GM23248 (cell line): ENCODE measurements at places on chromosomes 3 and 15. TPM values are rescaled to one million over a fixed set of nuclear protein-coding genes. Genes with fewer than 3 reads are reported as not detected.

- no peaks in the 10 kb centered on the region for H3K4me1 ChIP-seq
- no peaks in the 10 kb centered on the region for H3K36me3 ChIP-seq
- no peak overlapping the region for H3K4me3 ChIP-seq
- H3K27me3 ChIP-seq: no peaks in the 10 kb centered on the region
Measured at GRCh38 chr15:81084716-81085115, 49.4 kb upstream of the CFAP161 start.

DNA sequence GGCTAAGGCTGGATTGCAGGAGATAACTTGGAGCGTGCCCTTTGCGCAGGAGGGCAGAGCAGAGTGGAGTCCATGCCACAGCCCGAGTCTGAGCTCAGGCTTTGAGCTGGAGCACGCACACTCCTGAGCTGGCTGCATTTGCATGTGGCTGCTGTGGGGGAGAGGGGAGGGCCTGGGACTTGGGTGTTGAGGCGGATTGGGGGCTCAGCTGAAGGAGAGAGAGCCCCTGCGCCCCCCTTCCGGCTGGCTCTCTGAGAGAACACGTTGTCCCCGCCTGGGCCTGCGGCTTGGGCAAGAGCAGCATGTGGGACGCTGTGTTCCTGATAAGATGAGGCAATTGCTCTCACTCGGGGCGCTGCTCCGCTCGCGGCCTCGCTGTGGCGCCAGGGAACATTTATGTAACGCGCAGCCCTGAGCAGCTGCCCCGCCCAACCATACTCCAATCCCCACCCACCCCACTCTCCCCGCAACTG lies 39.1 kb downstream of the KLF13 start:
- H3K36me3 ChIP-seq: no peaks in the 10 kb centered on the region
- H3K4me1 ChIP-seq: peaks cover 13% of the 10 kb centered on the region
- H3K4me3 ChIP-seq: no peak overlapping the region
- H3K27ac ChIP-seq: no peak overlapping the region

- H3K4me3 ChIP-seq: no peak overlapping the region
- H3K4me1 ChIP-seq: no peaks in the 10 kb centered on the region
- H3K27ac ChIP-seq: no peak overlapping the region
Measured at GRCh38 chr3:194961149-194961548, 275.5 kb downstream of the FAM43A start.

DNA sequence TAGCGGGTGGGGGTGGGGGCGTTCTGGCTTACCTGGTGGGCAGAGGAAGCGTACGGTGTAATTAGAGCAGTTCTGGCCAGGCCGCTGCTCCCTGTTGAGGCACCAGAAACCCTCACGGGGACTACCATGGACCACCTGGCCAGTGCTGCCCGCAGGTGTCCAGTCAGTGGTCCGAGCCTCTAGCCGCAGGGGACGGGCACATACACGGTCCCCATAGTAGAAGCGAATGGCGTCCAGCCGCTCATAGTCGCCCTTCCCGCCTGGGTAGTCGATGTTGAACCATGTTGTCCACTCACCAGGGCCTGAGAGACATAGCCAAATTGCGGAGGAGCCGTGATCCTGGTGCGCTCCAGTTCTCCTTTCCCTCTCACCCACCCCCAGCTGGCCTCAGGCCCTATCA lies 4.5 kb downstream of the CILP start:
- H3K27ac ChIP-seq: no peak overlapping the region
- H3K4me3 ChIP-seq: no peak overlapping the region
- no peaks in the 10 kb centered on the region; the same call in 1 of the 2 replicates for H3K27me3 ChIP-seq
- H3K36me3 ChIP-seq: no peaks in the 10 kb centered on the region
- DNase-seq: no peak

DNA sequence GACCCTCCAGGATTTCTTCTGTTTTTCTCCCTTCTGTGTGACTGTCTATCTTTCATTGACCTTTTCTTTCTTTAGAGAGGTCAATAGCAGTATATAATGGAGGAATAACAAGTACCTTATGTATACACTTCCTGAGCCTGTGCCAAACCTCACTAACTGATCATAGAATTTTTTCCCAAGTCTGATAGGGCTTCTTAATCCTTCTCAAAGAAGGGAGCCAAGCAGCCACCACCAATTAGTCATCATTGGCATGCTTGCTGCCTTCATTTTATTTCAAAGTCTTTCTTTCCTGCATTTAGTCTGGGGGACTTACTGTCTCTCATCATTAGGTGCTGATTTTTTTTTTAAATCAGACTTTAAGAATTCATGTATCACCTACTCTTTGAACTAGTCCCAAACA lies 327.0 kb downstream of the FEZF2 start:
- no peaks in the 10 kb centered on the region for H3K36me3 ChIP-seq
- peak; percentile 40 for DNase-seq
- no peaks in the 10 kb centered on the region for H3K27me3 ChIP-seq
- H3K4me3 ChIP-seq: no peak overlapping the region
- H3K27ac ChIP-seq: no peak overlapping the region
- peaks cover 6% of the 10 kb centered on the region; the same call in 1 of the 2 replicates for H3K4me1 ChIP-seq

DNA sequence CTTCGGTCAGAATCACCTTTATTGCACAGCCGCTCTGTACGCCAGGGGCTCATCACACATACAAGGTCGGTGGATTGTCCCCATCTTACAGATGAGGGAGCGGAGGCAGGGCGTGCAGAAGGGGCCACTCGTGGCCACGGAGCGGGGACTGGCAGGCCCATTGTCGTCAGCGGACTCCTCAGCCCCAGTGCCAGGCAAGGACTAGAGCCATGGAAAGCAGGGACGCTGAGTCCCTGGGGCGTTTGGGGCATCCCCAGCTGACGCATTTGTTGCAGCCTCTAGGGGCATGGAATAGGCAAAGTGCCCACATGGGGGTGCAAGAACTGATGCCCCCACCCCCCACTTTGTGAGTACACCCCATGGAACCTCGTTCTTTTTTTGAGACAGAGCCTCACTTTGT lies 29.8 kb upstream of the FURIN start:
- no peak for DNase-seq
- H3K4me3 ChIP-seq: no peak overlapping the region
- H3K27ac ChIP-seq: no peak overlapping the region
- no peaks in the 10 kb centered on the region for H3K36me3 ChIP-seq
- no peaks in the 10 kb centered on the region for H3K27me3 ChIP-seq

- no peaks in the 10 kb centered on the region for H3K27me3 ChIP-seq
- no peaks in the 10 kb centered on the region for H3K4me1 ChIP-seq
- H3K36me3 ChIP-seq: peaks cover 45% of the 10 kb centered on the region
- H3K27ac ChIP-seq: no peak overlapping the region
- H3K4me3 ChIP-seq: no peak overlapping the region
Measured at GRCh38 chr3:48966367-48966766, 23.7 kb upstream of the P4HTM start.

DNA sequence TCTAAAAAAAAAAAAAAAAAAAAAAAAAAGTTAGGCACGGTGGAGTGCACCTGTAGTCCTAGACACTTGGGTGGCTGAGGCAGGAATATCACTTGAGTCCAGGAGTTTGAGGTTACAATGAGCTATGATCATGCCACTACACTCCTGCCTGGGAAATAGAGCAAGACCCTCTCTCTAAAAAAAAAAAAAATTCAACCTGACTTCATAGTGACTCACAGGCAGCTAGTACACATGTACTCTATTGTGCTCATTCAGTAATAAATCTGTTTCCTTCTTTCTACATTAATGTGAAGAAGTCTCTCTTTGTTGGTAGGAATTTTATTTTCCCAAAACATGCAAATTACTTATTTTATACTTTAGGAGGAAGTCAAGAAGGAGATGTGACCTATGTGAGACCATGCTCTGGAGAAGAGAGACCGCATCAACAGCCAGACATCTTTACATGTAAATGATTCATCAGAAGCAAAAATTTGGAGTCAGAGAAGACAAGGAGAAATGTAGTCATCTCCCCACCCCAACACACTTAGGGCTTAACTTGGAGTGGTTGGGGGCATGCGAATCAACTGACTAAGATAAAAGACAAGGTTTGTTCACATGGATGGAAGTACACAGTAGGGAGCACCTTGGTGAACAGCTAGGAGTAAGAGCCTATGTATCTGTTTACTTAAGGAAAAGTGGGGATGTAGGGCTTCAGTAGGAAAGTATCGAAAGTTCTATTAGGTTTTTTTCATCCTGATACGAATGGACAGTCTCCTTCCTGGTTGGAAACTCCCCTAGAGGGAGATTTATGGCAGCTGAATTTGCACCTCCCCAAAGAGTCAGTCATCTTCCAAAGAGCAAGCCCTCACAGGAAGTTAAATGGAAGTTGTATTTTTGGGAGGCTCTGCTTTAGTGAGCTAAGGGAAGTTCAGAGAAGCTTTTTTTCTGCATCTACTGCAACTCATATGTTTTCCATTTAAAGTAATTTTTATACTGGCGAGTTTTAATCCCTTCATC lies 23.0 kb upstream of the NMD3 start:
- no peaks in the 10 kb centered on the region for H3K4me1 ChIP-seq
- DNase-seq: no peak
- no peaks in the 10 kb centered on the region for H3K36me3 ChIP-seq
- no peak overlapping the region for H3K4me3 ChIP-seq

DNA sequence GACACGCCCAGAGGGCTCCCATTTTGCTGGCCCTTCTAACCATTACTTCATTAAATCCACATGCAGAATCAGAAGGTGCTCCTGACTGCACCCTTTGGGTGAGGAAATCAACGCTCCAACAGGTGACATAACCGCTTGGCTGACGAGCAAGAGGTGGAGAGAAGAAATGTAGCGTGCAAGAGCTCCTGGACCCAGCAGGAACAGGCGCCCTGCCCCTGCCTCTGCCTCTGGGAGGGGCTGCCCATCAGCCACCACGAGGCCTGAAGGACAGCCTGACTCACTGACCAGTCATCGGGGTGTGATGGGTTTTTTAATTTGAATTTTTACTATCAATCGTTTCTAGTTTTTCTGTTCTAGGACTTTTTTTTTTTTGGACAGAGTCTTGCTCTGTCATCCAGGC lies 218.2 kb downstream of the ADAMTS17 start:
- no peak for DNase-seq
- no peaks in the 10 kb centered on the region for H3K36me3 ChIP-seq
- H3K4me1 ChIP-seq: no peaks in the 10 kb centered on the region
- H3K4me3 ChIP-seq: no peak overlapping the region

DNA sequence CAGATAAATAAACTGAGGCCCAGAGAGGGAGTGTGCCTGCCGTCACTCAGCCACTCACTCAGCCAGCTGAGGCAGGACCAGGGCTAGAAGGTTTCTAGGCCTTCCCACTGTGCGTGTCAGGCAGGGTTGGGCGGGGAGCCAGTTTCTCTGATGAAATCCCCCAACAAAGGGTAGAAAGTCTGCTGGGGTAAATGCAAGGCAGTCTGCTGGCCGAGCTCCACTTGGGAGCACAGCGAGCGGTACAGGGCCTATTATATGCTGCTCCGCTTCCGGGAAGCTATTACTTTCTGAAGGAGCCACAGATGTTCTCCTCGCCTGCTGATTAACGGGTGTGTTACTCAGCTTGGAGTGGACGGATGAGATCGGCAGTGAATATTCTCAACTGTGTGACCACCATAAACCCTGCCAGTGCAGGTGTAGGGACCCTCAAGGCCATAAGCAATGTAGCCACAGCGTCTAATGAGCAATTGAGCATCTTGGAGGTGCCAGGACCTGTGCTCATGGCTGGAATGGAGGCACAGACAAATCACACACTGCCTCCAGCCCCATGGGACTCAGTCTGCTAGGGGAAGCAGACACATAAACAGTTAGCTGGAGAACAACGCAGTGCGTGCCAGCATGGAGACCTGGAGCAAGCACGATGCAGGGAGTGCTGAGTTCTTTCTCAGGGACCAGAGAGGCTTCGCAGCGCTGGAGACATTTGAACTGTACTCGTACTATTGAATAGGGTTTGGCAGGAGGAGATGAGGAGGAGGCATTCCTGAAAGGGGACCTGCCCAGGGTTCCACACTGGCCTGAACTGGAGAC lies 42.1 kb downstream of the CORO2B start:
- H3K27me3 ChIP-seq: no peaks in the 10 kb centered on the region
- H3K27ac ChIP-seq: peak overlapping the region; percentile 86
- H3K36me3 ChIP-seq: no peaks in the 10 kb centered on the region
- H3K4me3 ChIP-seq: peak overlapping the region; percentile 48

DNA sequence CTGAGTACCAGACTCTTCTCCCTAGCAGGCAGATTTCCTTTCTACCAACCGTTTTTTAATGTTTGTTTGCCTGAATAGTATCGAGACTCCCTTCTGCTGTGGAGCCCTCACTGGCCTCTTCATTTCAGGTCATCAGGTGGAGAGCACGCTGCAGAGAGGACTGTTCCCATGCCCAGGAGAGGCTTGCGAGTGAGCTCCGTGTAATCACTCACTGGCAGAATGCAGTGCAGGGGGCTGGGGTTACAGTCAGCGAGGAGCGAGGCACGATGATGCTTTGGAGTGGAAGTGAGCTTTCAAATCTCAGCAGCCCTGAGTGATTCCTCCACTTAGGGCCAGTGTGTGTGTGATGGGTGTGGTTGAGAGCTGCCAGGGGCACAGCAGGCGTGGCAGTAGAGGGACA lies 385.2 kb downstream of the SHQ1 start:
- H3K4me1 ChIP-seq: no peaks in the 10 kb centered on the region
- no peak overlapping the region for H3K27ac ChIP-seq
- no peaks in the 10 kb centered on the region for H3K36me3 ChIP-seq
- H3K4me3 ChIP-seq: no peak overlapping the region

GRCh38 chr3:11808231-11808630 lies 38.5 kb downstream of the TAMM41 start:
- no peaks in the 10 kb centered on the region; the same call in none of the 2 replicates for H3K36me3 ChIP-seq
- H3K4me1 ChIP-seq: peaks cover 26% of the 10 kb centered on the region
- H3K4me3 ChIP-seq: peak overlapping the region; percentile 19; the same call in 1 of the 2 replicates
- peak; percentile 18 for DNase-seq

GRCh38 chr15:58840048-58840447 lies 68.9 kb downstream of the MINDY2 start:
- H3K4me3 ChIP-seq: no peak overlapping the region
- H3K27ac ChIP-seq: no peak overlapping the region
- peaks cover 10% of the 10 kb centered on the region; the same call in 1 of the 2 replicates for H3K36me3 ChIP-seq
- no peaks in the 10 kb centered on the region for H3K27me3 ChIP-seq
- no peak for DNase-seq

- no peaks in the 10 kb centered on the region for H3K36me3 ChIP-seq
- H3K27me3 ChIP-seq: no peaks in the 10 kb centered on the region
- no peak overlapping the region for H3K27ac ChIP-seq
- no peaks in the 10 kb centered on the region for H3K4me1 ChIP-seq
- DNase-seq: no peak
Measured at GRCh38 chr15:26287381-26287780, 424.3 kb upstream of the ATP10A start.

DNA sequence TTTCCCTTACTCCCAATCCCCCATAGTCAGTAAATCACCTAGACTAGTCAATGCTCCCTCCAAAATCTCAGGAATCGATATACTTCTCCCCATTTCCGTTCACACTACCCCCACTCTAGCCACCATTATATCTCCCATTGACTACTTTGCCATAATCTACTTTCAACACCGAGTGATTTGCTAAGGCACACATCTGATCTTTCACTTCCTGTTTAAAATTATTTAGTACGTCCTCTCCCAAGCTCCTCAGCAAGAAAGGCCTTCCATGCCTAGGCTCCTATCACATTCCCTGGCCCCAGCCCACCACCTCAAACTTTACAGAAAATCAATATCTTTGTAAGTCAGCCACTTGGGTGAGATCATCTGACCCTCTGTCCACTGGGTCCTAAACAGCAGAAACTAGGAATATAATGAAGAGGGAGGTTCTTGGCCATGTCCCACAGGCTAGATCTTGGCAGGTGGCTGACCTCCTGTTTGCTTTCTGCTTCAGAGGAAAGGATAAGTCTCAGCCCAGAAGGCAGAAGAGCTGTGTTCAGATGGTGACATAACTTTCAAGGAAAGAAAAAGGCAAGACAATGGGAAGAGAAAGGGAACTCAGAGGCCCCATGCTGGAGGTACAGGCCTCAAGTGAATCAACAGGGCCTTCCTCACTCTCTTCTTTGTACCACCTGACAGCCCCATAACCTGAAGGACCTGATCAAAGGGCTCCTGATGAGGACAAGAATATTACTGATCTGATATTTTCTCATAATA lies 103.0 kb downstream of the RPL22L1 start:
- H3K4me1 ChIP-seq: peaks cover 5% of the 10 kb centered on the region; the same call in 1 of the 2 replicates
- no peaks in the 10 kb centered on the region for H3K27me3 ChIP-seq
- H3K4me3 ChIP-seq: no peak overlapping the region

COL7A1 gene
- 27.9 and 33.6 TPM in 2 replicates for total RNA-seq

VEPH1 gene
- total RNA-seq: 34.0 and 44.0 TPM in 2 replicates

NR1I2 gene
- not detected in 2 replicates for total RNA-seq

GOLGA6A gene
- total RNA-seq: not detected in 2 replicates

DPH6 gene
- 4.4 and 28.6 TPM in 2 replicates for total RNA-seq
